ENCODE measurements at places on chromosomes 12 and 14. TPM values are rescaled to one million over a fixed set of nuclear protein-coding genes. Genes with fewer than 3 reads are reported as not detected.
A peak's percentile ranks its signal among the peaks of the same experiment; 100 is the strongest.

The COX14 gene
- total RNA-seq, result 111 TPM

The CCDC198 gene
- total RNA-seq, result not detected

DNA sequence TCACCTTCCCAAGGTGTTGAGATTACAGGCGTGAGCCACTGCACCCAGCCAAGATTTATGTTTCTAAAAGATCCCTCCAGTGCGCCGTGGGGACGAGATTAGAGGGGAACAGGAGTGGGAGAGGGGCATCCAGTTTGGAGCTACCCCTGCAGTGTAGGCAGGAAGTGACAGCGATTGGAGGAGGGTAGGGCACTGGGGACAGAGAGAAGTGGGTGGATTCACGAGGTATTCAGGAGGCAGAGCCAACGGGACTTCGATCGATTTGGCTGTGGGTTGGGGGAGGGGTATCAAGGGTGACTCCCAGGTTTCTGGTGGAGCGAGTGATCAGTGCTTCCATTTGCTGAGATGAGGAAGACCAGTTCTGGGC lies 82.1 kb downstream of the CCDC92 start:
- no peak for ATAC-seq

GRCh38 chr12:51976376-51977160 lies 25.1 kb downstream of the ACVR1B start:
- ATAC-seq, result no peak

DNA sequence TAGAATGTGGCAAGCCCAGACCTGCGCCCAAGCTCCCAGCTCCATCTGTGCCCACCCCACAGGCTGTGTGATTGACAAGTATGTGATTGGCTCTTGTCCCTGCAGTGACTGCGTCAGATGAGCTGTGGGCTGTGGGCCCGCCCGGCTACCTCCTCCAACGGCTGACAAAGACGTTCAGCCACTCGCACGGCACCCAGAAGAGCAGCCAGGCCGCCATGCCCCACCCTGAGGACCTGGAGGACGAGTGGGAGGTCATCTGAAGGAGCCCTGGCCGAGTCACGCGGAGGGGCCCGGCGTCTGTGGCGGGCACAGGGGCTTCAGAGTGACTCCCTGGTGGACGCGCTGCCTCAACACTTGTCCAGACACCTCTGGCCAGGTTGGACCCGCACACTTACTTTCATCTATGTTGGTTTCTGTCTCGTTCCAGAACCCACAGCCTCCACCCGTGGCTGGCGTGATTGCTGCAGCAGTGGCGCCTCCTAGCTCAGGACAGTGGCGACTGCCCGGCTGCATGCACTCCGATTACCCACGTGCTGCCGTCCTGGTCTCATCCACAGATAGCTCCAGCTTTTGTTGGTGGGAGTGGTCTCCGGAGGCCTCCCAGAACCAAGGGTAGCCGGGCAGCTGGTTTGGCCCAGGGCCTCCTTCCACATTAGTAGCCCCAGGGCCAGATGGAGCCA lies 11.4 kb downstream of the ANKRD9 start:
- ATAC-seq, result no peak

DNA sequence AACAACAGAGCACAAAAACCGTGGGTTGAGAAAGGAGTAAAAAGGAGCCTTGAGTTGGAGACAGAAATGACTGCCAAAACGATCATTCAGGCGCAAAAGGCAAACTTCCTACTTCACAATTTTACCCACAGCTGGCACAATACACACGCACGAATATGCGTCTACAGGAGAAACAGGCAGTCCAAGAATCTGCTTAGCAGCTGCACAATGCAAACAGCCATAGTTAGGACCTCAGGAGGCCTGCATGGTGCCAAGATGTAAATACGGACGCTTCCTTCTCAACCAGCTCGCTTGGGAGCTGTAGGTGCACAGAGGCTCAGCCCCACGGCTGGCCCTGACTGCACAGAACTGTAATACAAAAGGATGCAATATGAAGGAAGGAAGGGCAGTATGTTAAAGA lies 250.1 kb upstream of the CAND1 start:
- peak; percentile 36 for ATAC-seq
